ENCODE measurements at places on chromosomes 6 and 20. TPM values are rescaled to one million over a fixed set of nuclear protein-coding genes. Genes with fewer than 3 reads are reported as not detected.

- H3K27ac ChIP-seq = no peak overlapping the region
- H3K4me1 ChIP-seq = peaks cover 8% of the 10 kb centered on the region
- no peak overlapping the region for H3K4me3 ChIP-seq
These were observed 131.8 kb upstream of the MLN start for GRCh38 chr6:33935439-33936080.

GRCh38 chr6:156866220-156867015, 89.2 kb downstream of the ARID1B start:
- peaks cover 18% of the 10 kb centered on the region for H3K4me1 ChIP-seq
- DNase-seq = no peak
- no peak overlapping the region for H3K27ac ChIP-seq
- no peaks in the 10 kb centered on the region for H3K36me3 ChIP-seq
- no peak overlapping the region for H3K4me3 ChIP-seq

- no peak overlapping the region for H3K27ac ChIP-seq
- H3K4me3 ChIP-seq = no peak overlapping the region
- H3K36me3 ChIP-seq = no peaks in the 10 kb centered on the region
- no peak for DNase-seq
These were observed 37.7 kb upstream of the HLA-C start for GRCh38 chr6:31309641-31310040.

DNA sequence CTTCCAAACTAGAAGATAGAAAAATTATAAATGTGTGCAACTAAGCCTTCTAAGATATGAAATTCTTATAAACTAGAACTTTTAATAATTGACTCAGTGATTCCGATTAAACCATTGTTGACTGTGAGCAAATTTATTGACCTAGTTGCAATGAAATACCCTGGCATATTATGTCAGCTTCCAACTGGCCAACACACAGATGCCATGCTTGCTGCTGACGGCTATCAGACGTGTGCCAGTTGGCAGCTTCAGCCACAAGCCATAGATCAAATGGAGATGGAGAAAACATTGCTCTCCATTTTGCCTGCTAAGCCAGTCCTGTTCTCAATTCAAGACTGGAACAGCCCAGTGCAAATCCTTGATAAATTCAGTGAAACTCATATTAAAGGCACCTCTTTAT, 101.7 kb upstream of the HDGFL1 start:
- peaks cover 5% of the 10 kb centered on the region for H3K4me1 ChIP-seq
- no peak overlapping the region for H3K27ac ChIP-seq
- DNase-seq = no peak
- H3K27me3 ChIP-seq = no peaks in the 10 kb centered on the region
- no peak overlapping the region for H3K4me3 ChIP-seq

DNA sequence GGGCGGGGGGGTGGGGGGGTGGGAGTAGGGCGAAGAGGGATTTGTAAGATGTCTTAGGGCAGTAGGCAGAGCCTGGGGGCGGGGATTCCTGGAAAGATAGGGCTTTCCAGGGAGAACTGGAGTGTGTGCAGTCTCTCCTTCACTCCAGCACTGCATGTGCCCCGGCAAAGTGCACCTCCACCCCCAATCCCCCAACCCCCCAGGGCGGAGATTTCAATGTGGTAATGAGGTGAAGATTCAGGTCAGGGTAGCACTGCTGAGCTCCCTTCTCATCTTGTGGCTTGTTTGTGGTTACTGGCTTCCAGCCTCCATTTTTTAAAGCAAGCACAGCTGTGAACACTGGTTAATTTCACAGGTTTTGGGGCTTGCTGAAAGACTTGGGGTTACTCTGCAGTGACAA, 5.9 kb downstream of the TMEM239 start:
- DNase-seq = no peak
- no peak overlapping the region for H3K4me3 ChIP-seq
- 0 out of 2 replicates have a peak, but pooled peaks cover 2% of the 10 kb centered on the region for H3K36me3 ChIP-seq
- H3K4me1 ChIP-seq = peaks cover 9% of the 10 kb centered on the region
- peaks cover 31% of the 10 kb centered on the region for H3K27me3 ChIP-seq
- H3K27ac ChIP-seq = no peak overlapping the region

DNA sequence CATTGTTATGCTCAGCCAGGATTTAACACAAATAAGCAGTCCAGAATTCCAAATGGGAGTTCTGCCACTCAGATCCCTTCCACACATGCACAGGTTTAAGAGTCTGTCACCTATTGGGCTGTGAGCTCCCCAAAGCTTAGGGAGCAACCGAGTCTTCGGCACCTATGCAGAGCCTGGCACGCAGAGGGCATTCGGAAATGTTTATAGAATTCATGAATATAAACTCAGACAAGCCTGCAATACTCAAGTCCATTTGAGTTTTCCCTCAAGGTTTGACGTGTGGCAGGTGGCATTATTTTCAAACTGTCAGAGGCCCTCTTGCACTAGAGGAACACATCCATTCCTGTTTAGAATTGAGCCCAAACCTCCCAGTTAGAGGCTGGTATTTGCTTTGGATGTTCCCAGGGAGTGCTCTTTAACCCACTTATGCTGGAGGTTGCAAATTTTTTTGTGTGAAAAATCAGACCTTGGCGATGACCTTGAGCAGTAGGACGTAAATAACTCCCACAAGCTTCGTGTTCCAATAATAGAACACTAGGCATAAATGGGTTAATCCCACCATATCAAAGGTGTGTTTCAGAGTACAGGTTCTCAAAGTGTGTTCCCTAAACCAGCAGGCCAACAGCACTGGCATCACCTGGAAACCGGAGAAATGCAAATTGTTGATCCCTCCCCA, 28.1 kb downstream of the MAP1LC3A start:
- DNase-seq = no peak
- no peak overlapping the region for H3K4me3 ChIP-seq
- H3K36me3 ChIP-seq = no peaks in the 10 kb centered on the region
- no peaks in the 10 kb centered on the region for H3K4me1 ChIP-seq

DNA sequence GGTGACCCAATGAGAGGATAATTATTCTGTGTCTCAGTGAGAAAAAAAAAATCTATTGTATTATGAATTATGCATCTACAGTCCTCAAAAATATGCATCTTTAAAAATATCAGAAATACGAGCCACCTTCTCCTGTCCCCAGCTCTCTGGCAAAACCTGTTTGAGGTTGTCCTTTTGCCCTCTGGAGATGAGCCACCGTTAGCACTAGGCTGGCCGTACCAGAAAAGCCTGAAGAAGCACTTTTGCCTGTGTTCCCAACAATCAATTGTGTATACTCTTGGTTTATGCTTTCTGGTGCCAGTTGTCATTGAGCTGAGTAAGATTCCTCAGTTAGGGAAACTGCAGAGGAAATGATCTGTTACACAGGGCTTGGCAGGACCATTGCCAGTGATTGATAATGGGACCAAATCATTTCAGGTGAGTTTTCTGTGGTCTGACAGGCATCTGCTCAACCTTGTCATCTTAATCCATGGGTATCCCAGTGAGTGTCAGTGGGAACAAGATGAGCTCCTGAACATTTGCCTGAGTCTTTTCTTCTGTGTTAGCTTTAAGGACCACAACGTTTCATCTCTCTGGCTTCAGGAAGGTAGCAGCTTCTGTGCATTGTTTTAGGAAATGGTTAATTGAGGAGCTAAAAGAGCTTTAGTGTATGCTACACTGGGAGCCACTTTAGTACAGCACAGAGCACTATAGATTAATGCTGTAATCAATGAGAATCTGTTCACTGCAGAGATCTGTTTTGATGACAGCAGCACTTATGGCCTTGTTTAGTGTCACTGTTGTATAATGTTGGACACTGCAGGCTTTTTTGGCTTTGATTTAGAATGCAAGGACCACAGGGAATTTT, 330.1 kb downstream of the RIMS1 start:
- H3K27me3 ChIP-seq = no peaks in the 10 kb centered on the region
- no peak for DNase-seq
- H3K36me3 ChIP-seq = no peaks in the 10 kb centered on the region
- H3K27ac ChIP-seq = no peak overlapping the region
- no peak overlapping the region for H3K4me3 ChIP-seq

DNA sequence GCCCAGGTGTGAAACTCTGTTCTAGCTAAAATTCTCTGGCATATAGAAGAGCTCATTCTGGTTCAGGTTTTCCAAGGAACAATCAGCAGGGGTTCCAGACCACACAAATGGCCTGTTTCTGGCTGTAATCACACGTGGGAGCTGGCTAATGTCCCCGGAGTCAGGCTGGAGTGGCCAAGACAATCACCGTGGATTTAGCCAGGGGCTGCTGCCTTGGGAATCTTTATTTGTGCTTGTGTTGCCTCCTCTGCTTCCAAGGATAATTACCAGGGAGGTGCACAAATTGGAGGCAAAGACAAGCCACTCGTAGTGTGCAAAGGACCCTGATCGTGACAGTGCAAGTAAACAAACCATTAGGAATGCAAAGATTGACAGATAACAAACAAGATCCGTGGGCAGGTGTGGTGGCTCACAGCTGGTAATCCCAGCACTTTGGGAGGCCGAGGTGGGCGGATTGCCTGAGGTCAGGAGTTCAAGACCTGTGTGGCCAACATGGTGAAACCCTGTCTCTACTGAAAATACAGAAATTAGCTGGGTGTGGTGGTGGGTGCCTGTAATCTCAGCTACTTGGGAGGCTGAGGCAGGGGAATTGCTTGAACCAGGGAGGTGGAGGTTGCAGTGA, 77.3 kb downstream of the KCNB1 start:
- DNase-seq = no peak
- no peaks in the 10 kb centered on the region for H3K4me1 ChIP-seq
- H3K4me3 ChIP-seq = no peak overlapping the region
- no peaks in the 10 kb centered on the region for H3K27me3 ChIP-seq

DNA sequence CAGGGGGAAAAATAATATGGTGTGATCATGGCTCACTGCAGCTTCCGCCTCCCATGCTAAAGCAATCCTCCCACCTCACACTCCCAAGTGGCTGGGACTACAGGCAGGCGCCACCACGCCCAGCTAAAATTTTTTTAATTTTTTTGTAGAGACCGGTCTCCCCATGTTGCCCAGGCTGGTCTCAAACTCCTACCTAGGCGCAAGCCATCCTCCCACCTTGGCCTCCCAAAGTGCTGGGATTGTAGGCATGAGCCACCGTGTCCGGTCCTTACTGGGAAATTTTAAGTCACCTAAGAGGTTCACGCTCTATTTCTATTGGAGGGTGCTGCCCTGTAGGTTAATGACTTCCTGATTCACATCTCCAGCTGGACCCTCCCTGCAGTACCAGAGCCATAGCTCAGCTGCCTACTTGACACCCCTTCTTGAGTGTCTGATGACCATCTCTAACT, 626 bp upstream of the CDK5RAP1 start:
- no peak overlapping the region for H3K27ac ChIP-seq
- H3K27me3 ChIP-seq = no peaks in the 10 kb centered on the region
- H3K36me3 ChIP-seq = no peaks in the 10 kb centered on the region
- H3K4me1 ChIP-seq = no peaks in the 10 kb centered on the region
- DNase-seq = no peak
- H3K4me3 ChIP-seq = peak overlapping the region; percentile 91

- no peak for DNase-seq
- no peak overlapping the region for H3K4me3 ChIP-seq
- H3K27ac ChIP-seq = no peak overlapping the region
- H3K36me3 ChIP-seq = no peaks in the 10 kb centered on the region
These were observed 53.7 kb upstream of the TMX4 start for GRCh38 chr20:8073024-8073832.

GRCh38 chr6:108838101-108838717, 10.0 kb upstream of the ARMC2 start:
- no peak overlapping the region for H3K27ac ChIP-seq
- peaks cover 6% of the 10 kb centered on the region for H3K4me1 ChIP-seq
- H3K4me3 ChIP-seq = peak overlapping the region; percentile 23
- peak; percentile 83 for DNase-seq

DNA sequence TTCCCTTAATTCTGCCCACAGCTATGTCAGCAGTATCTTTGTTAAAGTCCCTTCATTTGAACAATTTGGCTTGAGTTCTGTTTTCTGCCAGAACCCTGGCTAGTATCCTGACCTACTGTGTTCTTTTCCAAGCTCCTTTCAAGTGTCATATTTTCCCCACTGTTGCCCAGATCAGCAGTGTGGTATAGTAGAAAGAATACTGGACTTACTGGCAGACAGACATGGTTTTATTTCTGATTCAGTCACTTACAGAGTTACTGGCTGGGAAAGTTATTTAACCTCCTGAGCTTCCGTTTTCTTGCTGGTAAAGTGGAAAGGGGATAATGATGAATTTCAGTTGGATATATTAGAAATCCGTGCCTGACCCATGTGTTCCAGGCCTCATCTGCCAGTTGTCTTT, 39.8 kb upstream of the RAB23 start:
- no peaks in the 10 kb centered on the region for H3K4me1 ChIP-seq
- H3K27me3 ChIP-seq = no peaks in the 10 kb centered on the region
- no peak for DNase-seq
- H3K4me3 ChIP-seq = no peak overlapping the region
- H3K36me3 ChIP-seq = no peaks in the 10 kb centered on the region
- no peak overlapping the region for H3K27ac ChIP-seq

DNA sequence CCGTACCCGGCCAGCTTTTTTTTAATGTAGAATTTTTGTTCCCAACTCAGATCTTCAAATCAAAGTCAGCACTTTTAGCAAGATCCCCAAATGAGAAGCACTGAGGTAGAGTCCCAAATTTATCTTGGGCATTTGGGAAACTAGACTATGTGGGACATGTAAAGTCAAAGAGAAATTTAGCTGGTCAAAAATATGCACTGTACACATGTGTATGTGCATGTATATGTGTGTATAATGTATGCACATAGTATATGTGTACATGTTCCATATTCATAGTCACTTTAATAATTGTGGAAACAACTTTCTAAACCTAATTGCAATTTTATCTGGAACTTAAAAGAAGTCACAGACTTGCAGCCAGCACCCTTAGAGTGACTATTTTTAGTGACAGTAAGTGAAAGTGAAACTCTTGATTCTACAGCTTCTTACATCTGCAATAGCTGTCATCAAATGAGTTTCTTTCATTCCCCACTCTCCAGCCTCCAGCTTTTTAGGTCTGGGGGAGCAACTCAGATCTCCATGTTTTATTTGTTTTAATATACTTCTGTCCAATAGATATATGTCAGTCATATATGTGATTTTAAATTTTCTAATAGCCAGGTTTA, 53.6 kb downstream of the CDC40 start:
- H3K27ac ChIP-seq = no peak overlapping the region
- no peak for DNase-seq
- H3K36me3 ChIP-seq = no peaks in the 10 kb centered on the region
- H3K27me3 ChIP-seq = no peaks in the 10 kb centered on the region
- no peaks in the 10 kb centered on the region for H3K4me1 ChIP-seq
- H3K4me3 ChIP-seq = no peak overlapping the region

GRCh38 chr20:50279988-50280850, 89.6 kb downstream of the CEBPB start:
- no peak overlapping the region for H3K27ac ChIP-seq
- H3K27me3 ChIP-seq = no peaks in the 10 kb centered on the region
- no peak for DNase-seq

- H3K4me3 ChIP-seq = no peak overlapping the region
- no peaks in the 10 kb centered on the region for H3K27me3 ChIP-seq
- DNase-seq = no peak
- no peaks in the 10 kb centered on the region for H3K36me3 ChIP-seq
These were observed 725.5 kb downstream of the TBC1D32 start for GRCh38 chr6:120608826-120609225.

The ACSS1 gene
- 2.6 TPM for total RNA-seq

The GJA10 gene
- total RNA-seq = not detected

The SLC35D3 gene
- total RNA-seq = 0.57 TPM

The HLA-DOA gene
- total RNA-seq = 23.7 TPM

The C20orf204 gene
- total RNA-seq = 0.61 TPM

The SYCP2L gene
- 3.2 TPM for total RNA-seq

The BPIFB2 gene
- total RNA-seq = not detected

The VSX1 gene
- not detected for total RNA-seq

The ECHDC1 gene
- total RNA-seq = 60.5 TPM

The AVP gene
- total RNA-seq = not detected

The TSPO2 gene
- total RNA-seq = not detected

Measured in H1 (cell line).